ENCODE measurements at places on chromosomes 1 and 21. TPM values are rescaled to one million over a fixed set of nuclear protein-coding genes. Genes with fewer than 3 reads are reported as not detected.

Gene PARP1
- total RNA-seq: 34.1 TPM

Gene LRRN2
- total RNA-seq: not detected

Gene KRTAP19-4
- total RNA-seq: not detected

Gene ELOVL1
- total RNA-seq: 18.4 TPM

Gene OR10J1
- total RNA-seq: not detected

Gene SLC16A4
- not detected for total RNA-seq

Gene TCHH
- not detected for total RNA-seq

Gene RCC1
- total RNA-seq: 13.0 TPM

Gene CD247
- 162 TPM for total RNA-seq

Gene TSPEAR
- total RNA-seq: not detected

Gene FAM72C
- 0.10 TPM for total RNA-seq
